Stimulated activated naive CD4-positive, alpha-beta T cell (primary cell): ENCODE measurements at places on chromosomes 7 and 10.

- no peak for DNase-seq
Measured at GRCh38 chr10:87054373-87055295, 34.5 kb downstream of the FAM25A start.

DNA sequence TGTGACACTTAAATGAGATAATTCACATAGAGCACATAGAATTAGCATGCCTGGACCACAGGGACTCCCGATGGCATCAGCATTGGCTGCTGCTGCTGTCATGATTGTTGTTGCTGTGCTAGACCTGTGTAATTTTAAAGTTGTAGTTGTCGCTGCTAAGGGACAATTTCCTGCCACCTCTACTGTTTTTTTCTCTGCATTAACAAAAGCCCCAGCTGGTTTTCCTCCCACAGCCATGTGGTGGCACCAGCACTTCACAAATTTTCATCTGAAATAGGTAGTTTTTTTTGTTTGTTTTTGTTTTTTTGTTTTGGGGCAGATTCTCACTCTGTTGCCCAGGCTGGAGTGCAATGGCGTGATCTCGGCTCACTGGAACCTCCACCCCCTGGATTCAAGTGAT lies 25.4 kb upstream of the PRXL2A start:
- peak; percentile 70 for DNase-seq

- no peak for DNase-seq
Measured at GRCh38 chr10:31352436-31353226, 33.6 kb downstream of the ZEB1 start.

DNA sequence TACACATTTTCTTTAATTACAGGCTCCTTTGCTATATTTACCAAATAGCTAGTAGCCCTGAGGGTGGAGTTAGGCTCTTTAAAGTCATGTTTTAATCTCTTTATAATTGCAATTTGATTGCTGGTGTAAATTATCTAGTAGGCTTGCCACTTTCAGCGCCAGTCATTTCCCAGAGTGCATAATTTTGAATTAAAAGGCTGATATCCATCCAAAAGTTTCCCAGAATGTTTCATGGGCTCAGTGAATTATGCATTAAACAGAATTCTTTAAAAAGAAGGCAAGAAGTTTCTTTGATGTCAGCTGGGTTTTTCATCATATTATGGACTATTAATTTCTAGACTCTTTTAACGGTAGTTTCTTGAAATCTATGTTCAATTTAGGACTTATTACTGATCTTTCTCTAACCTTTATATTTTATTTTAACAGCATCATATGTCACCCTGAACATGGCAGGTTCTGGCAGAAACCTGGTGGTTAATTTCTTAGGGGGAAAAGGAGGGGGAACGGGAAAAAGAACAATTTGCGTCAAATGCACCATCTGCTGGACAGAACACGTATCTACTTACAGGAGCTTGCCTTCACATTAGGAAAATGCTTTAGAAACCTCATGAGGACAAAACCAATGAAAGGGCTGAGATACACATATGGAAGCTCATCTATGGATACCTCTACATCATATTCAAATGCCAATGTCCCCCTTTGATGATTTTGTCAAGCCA lies 171.1 kb downstream of the GRM3 start:
- DNase-seq: no peak

DNA sequence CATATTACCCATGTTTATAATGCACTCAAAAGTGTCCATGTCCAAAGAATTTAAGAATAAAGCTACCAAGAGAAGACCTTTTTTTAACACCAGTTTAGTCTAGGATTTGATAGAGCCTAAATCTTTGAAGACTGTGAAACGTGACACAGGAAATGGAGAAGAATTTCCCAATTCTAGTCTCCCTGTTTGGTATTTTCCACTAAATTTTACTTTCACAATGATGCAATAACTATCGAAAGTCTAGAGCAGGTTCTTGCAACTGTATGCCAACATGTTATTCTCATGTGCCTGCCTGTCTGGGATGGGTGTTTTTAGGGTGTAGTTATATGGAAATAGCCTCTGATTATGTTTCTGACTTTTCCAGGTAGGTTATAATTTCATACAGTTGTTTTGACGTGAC lies 6.9 kb upstream of the MXI1 start:
- no peak for DNase-seq

DNA sequence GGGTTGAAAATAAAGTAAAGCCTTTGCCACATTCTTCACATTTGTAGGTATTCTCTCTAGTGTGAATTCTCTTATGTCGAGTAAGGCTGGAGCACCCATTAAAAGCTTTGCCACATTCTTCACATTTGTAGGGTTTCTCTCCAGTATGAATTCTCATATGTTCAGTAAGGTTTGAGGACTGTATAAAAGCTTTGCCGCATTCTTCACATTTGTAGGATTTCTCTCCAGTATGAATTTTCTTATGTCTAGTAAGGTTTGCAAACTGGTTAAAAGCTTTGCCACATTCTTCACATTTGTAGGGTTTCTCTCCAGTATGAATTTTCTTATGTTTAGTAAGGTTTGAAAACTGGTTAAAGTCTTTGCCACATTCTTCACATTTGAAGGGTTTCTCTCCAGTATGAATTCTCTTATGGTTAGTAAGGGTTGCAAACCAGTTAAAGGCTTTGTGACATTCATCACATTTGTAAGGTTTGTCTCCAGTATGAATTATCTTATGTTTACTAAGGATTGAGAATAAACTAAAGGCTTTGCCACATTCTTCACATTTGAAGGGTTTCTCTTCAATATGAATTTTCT lies 41.4 kb downstream of the ZNF680 start:
- no peak for DNase-seq

- DNase-seq: no peak
Measured at GRCh38 chr7:144036302-144036885, 12.4 kb upstream of the OR2A5 start.

DNA sequence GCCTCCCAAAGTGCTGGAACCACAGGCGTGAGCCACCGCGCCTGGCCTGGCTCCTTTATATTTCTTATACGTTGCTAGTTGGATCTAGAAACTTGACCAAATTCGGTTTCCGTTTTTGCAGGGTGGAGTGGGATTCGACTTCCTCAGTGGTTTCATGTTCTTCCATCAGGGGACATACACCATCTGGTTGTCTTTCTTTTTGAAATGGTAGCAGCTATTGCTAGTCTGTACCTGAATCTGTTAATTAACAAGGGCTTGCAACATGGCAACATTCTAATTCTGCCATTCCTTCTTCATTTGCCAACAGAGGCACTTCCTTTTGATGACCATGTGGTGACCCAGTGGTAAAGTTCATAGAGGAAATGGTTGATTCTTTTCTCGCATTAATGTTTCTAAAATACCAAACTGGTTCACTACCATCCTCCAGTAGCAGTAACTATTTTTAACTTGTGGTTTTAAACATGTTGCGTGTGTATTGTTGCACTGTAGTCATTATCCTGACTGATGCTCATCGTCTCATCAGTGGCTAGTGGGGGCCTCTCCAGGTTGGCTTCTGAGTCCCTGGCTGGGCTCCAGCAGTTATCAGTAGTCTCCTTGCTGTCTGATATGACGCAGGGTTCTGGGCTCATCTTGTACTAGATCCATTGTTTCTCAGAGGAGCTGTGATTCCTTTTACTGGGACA lies 159.2 kb downstream of the RGS10 start:
- no peak for DNase-seq

DNA sequence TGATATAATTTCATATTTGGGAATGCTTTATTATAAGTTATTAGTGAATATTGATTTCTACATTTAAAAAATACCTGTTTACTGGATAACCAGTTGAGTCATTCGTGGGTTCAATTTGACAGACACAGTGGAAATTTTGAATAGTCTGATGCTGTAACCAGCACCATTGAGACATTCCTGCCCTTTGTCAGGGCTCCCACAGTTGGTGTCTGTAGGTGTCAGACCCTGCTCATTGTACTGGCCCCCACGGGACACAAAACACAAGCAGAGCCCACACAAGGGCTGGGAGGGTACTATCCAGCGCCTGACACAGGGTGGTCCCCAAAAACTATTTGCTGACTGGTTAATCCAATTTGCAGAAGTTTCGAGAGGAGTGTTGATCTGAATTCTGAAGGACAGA lies 35.9 kb downstream of the EEPD1 start:
- no peak for DNase-seq

- no peak for DNase-seq
Measured at GRCh38 chr7:69334701-69335100, 263.6 kb upstream of the AUTS2 start.

GRCh38 chr7:25580141-25580540 lies 351.9 kb upstream of the NPVF start:
- DNase-seq: no peak

DNA sequence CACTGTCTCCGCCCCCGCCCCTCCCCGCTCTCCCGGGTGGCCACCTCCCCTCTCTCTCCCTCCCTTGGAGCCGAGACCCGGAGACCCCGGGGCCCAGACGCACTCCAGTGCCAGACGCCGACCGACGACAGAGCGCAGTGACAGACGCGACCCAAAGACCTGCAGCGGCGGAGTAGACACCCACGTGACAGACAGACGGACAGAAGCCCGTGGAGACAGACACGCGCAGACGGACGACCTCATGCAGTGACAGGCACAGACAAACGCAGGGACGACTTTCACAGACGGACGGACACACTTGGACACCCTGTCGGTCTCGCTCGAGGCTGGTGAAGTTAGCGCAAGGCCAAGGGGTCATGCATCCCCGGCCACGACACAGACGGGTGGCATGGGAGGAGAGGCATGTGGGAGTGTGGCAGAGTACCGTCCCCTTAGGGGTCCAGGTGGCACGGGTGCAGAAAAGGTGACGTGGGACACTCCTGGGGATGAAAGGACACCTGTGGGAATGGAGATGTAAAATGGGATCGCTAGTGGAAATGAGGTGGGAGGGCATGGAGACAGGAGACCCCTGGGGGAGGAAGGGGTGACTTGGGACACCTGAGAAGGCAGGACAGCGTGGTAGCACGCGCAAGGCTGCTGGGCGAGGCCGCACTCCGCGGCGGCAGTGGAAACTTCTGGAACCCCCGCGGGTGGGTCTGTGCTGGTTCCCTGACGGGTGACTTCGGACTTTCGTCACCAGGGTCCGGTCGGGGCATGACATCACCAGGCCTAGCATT lies 456 bp upstream of the ACHE start:
- peak; percentile 37 for DNase-seq

DNA sequence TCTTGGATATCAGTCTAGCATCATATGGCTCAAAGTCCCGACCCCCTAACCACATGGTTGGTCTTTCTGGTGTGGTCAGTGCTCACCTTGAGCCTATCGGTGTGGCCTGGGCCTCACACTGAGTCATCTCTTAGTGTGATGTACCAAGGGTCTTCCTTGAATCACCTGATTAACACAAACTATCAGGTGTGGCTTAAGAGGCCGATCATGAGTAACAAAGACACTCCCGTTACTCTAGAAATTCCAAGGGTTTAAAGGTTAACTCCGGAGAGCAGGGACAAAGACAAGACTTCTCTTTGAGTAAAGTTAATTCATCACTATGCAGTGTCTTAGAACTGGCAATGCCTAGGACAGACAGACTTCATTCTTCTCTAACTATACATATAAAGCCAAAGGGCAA lies 52.3 kb upstream of the ARMC3 start:
- no peak for DNase-seq

DNA sequence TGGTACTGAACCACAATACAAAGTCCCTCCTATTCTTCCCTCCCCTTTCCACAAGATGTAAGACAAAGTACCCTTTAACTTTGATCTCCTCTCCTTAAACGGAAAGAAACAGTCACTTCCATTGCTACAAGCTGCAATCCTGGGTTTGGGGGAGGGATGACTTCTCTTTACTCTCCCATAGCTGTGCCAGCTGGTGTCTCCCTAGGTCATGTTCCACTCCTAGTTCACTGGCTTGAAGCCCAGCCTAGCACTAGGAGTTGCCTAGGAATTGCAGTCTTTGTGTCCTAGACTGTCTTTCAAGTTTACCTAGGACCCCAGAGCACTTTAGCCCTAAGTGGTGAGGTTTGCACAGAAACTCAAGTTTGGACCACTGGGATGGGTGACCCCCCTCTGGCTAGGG lies 311.1 kb downstream of the HPSE2 start:
- no peak for DNase-seq

DNA sequence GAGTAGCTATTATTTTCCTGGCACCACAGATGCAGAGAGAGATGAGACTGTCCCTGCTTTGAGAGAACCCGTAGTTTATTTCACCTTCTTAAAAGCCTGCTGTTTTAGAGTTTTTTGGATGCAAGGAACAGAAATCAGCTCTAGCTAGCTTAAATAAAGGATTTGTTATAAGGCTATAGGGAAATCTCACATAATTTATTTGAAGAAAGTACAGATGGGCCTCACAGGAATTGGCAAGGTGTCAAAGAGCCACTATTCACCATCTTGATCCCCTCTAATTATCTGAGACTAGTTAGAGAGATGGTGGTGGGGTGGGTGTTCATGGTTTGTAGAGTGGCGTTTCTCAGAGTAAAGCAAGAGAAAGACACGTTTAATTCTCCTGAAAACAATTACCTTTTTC lies 7.3 kb downstream of the KMT2E start:
- no peak for DNase-seq

GRCh38 chr7:18702071-18702829 lies 206.7 kb downstream of the HDAC9 start:
- no peak for DNase-seq

DNA sequence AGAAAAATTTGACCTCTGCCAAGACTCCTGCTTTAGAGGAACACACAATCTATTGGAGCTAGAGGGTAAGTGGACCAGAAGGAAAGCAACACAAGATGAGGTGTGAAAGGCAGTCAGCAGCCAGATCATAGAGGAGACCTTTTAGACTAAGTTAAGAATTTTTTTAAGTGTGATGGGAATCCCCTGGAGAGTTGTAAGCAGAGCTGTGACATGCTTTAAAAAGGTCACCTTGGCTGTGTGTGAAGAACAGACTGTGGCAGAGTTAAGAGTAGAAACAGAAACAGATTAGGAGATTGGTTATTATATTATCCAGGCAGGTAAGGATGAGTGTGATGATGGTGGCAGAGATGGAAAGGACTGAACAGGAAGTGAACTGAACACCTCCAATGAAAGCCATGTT lies 23.5 kb downstream of the CPEB3 start:
- no peak for DNase-seq

DNA sequence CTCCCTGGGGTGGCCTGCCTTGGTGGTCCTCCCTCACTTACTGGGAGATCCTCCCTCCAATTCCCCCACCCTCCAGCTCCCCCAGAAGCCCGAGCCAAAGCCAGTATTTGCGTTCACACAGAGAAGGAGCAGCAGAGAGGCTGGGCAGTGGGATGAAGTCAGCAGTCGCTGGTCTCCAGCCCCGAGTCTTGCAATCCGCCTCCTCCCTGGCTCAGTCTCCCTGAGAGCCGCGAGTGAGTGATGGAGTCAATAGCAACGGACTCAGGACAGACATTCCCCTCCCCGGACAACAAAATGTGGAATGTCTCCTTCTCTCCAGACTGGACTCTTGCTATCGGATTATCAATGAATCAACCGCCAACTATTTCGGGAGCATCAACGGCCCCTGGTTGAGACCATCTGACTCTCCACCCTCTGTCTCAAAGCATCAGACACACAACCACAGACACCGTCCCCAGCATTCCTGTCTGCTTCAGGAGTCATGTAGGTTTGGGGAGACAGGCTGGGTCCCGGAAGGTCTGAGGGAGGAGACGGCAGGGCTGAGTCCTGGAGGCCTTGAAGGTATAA lies 178.4 kb downstream of the SH3PXD2A start:
- no peak for DNase-seq

GRCh38 chr10:76405922-76406321 lies 974.5 kb downstream of the LRMDA start:
- DNase-seq: no peak

GRCh38 chr10:97612386-97612785 lies 20.9 kb downstream of the MORN4 start:
- no peak for DNase-seq

- no peak for DNase-seq
Measured at GRCh38 chr7:47741984-47742383, 160.1 kb upstream of the TNS3 start.

GRCh38 chr10:124639206-124639605 lies 105.0 kb downstream of the FAM53B start:
- DNase-seq: no peak

- no peak for DNase-seq
Measured at GRCh38 chr7:90520484-90520883, 51.0 kb downstream of the PTTG1IP2 start.
